Stimulated activated CD8-positive, alpha-beta memory T cell treated with anti-CD3 and anti-CD28 coated beads, Interleukin-12 subunit alpha, Interleukin-12 subunit beta, amount 100 ng/mL, for 1 hour (primary cell): ENCODE measurements at places on chromosomes 1 and 21.

GRCh38 chr21:44450999-44451398 lies 4.3 kb upstream of the LRRC3 start:
- no peak for DNase-seq

GRCh38 chr1:14895727-14896126 lies 257.8 kb upstream of the TMEM51 start:
- DNase-seq = no peak

GRCh38 chr1:2585318-2586092 lies 1.1 kb upstream of the PRXL2B start:
- DNase-seq = peak; percentile 46

DNA sequence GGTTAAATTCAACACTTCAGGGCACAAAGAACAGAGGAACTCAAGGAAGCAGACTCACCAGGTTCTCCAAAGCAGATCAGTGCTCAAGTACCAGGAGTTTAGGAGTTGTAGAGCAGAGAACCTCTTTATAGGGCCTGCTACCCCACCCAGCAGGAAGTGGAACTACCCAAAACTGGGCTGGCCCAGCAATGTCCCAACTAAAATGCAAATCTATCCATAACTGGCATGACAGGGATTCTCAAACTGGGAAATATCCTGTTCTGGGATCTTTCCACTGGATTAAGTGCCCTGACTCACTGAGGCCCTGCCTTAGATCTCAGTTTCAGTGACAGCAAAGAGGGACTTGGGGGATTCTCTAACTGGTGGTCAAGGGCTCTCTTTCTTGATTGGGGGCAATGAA lies at the start of gene SPRR2E:
SPRR2E (minus strand) TSS at position 101 of the 400 bp plus-strand sequence. CDS start 775 bp downstream, outside the sequence.
- DNase-seq = no peak

GRCh38 chr1:206131037-206131436 lies 13.8 kb upstream of the AVPR1B start:
- DNase-seq = no peak

GRCh38 chr1:80202118-80202517 lies 1195.6 kb upstream of the ADGRL4 start:
- no peak for DNase-seq

DNA sequence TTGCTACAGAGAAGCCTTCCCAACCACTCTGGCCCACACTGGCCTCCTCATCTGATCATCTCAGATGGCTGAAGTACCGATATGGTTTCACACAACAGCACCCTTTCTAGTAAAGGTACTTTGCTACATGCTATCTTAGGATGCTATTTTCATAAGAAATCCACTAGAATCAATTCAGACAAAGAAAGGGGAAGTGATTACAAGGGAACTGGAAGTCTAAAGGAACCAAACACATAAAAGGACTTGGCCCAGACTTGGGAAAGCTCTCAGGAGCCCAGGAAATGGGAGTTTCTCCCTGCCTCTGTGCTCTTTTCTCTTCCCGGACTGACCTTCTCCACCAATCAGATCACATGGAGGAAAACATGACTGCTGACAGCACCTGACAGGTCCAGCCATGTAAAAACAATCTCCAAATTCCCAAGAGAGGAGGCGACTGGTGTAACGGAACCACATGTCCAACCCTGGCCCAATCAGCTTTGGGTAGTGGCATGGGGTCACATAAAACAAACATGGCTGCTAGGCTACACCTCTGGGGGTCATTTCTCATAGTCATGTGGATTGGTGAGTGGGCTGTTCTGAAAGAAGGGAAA lies 12.7 kb upstream of the FOXE3 start:
- DNase-seq = no peak

GRCh38 chr1:115433483-115433882 lies 95.4 kb upstream of the NGF start:
- no peak for DNase-seq

DNA sequence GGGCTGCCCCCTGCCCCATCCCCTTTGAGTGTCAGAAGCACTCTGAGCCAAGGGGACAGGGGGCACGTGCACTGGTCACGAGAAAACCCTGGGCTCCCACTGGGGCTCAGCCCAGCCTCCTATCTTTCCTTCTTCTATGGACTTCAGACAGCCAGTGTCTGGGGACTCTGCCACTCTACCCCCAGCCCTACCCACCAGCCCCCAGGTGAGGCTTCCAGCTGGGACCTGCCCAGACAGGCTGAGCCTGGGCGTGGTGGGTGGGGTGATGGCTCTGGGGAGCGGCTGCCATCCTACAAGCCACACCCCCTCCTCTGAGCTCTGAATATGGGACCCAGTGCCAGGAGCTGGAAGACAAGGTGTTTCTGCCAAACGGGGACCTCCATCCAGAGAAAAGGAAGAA lies 8.0 kb upstream of the SFN start:
- DNase-seq = no peak

GRCh38 chr1:145701306-145701862 lies 5.8 kb downstream of the PDZK1 start:
- DNase-seq = no peak

- no peak for DNase-seq
Measured at GRCh38 chr1:31646259-31646960, 1.7 kb upstream of the PEF1 start.

- DNase-seq = no peak
Measured at GRCh38 chr1:42333662-42334239, 1.3 kb downstream of the FOXJ3 start.

GRCh38 chr1:230518511-230518910 lies 92.4 kb upstream of the PGBD5 start:
- no peak for DNase-seq

GRCh38 chr1:24417681-24418080 lies 2.1 kb downstream of the NIPAL3 start:
- DNase-seq = no peak

- DNase-seq = no peak
Measured at GRCh38 chr1:205065666-205066065, 18.6 kb downstream of the TMEM81 start.

DNA sequence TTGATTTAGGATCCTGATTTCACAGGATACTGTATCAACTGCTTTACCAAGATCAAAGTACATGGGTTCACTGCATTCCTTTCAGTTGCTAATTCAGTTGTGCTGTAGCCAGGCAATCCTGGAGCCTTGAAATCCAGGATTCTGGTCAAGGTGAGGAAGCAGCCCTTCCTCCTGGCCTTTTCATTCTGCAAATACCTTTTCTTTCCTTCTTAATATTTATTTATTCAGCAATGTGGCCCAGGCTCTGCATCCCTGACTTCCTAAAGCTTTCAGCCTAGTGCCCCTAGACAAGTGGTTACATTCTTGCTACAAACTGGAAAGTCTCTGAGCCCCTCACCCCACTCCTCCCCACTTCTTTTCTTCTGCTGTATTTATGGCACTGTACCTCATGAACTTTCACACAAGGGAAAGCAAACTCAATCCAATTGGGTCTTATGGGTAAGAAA lies 16.2 kb downstream of the LRRC8D start:
- DNase-seq = no peak

DNA sequence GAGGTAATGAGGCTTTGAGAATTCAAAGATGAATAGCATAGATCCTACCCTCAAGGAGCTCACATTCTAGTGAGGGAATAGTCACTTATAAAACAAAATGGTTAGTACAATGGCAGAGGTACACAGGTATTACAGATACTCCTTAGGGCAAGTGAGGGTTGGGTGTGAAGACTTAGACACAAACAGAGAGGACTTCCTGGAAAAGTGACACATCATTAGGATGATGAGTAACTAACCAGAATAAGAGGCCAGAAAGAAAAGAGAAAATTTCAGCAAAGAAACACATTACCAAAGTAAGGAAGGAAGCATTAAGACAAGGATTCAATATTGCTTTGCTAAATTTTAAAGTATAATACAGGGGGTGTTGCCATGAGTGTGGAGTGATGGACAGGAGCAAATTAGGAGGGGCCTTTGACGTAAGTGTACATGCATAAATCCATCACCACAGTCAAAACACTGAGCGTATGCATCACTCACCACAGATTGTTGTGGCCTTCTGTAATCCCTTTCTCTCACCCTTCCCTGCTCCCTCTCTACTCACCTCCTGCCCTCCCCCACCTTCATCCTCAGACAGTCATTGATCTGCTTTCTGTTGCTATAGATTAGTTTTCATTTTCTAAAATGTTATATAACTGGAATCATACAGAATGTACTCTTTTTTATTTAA lies 7.9 kb downstream of the CD53 start:
- no peak for DNase-seq

- DNase-seq = no peak
Measured at GRCh38 chr21:14687268-14687625, 141.1 kb upstream of the SAMSN1 start.

GRCh38 chr1:205122489-205122882 lies 708 bp upstream of the RBBP5 start:
- no peak for DNase-seq

DNA sequence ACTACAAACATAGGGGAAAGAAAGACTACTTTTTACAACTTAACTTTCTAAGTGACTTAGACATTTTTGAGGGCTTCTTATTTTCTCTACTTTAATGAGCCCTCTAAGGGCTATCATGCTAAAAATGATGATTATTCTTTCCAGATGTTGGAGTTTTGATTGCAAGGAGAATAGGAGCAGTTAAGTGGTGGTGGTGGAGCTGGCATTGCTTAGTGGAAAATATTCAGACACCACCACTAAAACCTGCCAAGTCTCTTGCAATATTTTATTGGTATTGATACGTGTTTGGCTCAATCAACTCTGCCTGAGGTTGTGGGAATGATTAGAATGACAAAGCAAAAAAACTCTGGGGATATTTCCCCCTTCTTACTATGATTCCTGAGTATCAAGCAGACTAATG lies 82.6 kb upstream of the PTGFR start:
- DNase-seq = no peak

DNA sequence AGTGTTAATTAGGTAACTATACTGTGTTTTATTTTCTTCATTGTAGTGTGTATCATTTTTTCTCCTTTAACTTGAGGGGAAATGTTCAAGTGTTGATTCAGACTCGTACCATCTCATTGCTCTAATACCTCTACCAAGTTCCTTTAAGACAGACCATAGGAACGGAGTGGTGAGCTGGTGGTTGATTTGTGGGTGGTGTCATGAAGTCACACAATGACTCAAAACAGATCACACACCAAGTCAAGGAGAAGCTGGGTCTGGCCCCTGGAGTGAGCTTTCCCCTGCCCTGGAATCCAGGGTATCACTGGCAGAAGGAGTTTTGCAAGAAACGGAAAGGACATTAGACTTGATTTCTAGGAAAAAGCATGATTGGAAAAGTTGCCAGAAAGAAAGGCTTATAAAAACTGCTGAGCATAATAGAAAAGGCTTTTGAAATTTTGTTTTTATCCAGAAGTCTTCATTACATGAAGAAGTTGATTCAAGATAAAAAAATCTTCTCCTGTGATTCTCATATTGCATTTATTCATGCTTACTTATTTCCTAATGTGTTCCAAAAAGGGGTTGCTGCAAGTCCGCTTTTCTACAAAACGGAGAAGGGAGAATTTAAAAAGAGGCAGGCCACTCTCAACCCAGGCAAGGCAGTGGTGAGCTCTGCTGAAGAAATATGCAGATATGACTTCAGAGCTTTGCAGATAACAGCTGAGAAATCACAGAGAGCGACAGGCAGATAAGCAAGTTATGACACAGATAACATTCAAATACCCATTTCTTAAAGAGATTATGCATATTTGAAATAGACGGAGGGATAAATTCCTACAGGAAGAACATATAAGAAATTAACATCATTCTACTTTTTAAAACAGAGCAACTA lies 79.7 kb downstream of the TBX19 start:
- peak; percentile 9 for DNase-seq

- DNase-seq = no peak
Measured at GRCh38 chr1:68782890-68783289, 286.0 kb upstream of the DEPDC1 start.

DNA sequence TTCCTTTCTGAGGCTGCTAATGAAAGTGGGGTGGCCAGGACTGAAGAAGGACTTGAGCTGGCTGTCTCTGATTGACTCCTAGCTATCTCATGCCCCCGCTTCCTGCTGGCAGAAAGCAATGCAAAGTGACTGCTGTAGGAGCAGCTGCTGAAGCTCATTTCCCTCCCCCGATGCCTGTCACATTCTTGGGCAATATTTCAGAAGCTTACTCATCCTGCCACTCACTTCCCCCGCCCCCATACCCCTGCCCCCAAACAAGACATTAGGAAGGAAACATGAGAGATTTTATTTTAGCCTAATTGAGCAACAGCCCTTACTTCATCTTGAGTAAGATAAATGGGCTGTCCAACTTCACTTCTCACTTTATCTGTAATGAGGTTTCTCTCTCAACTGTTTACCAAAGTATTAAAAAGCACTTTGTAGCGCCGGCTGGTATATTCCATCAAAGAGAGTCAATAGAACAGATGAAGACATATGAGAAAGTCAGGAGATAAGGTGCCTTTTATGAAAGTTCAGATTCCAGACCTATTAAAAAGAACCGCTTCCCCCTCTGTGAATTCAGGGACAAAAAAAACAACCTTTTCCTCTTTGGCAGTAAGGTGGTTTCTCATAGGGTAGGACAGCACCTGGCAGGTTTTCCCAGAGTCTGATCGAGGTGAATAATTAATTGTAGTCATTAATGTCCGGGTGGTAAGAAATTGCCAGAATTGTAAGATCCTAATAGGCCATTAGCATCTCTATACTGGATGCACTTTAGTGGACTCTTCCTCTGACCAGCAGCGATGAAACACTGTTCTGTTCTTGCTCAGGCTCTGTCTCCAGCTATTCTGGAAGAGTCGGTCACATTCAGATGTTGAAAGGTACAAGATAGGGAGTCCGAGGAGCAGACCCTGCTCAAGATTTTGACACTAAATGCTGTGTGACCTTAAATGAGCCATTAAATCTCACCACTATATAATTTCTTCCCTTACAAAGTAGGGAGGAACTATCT lies 70.2 kb downstream of the SH3GLB1 start:
- no peak for DNase-seq

GRCh38 chr1:247185667-247186066 lies 13.8 kb upstream of the ZNF124 start:
- DNase-seq = no peak

GRCh38 chr1:45410850-45411509 lies 70.7 kb upstream of the MUTYH start:
- DNase-seq = no peak

DNA sequence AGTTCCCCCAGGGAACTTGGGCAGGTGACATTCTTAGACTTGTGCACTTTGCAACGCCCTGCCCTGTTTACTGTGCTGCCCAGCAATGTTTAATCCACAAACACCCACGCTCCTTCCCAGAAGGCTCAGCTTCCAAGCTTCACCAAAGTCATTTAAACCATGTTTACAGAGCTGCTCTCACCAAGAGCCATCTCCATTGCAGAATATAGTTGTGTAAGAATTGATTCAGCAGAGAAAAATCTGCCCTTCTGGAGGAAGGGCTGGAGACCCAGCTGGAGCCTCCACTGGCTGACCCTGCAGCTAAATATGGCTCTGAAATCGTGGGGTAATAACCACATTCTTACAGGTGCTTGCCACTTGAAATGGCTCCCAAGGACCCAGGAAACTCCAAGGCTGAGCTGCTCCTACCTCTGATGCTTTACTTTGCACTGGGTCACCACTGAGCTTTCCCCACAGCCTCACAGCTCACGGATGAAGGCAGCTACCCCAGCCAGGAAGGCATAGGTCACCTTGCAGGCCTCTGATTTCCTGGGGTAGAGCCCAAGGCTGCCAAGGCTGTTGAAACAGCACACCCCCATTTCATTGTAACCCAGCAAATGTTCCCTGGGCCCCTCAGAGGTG lies 8.7 kb downstream of the CAPN2 start:
- DNase-seq = no peak
